ENCODE measurements at places on chromosomes 4 and X. TPM values are rescaled to one million over a fixed set of nuclear protein-coding genes. Genes with fewer than 3 reads are reported as not detected.
A peak's percentile ranks its signal among the peaks of the same experiment; 100 is the strongest.

GRCh38 chr4:165288226-165288625 is 39.2 kb upstream of the MSMO1 start:
- DNase-seq = no peak
- H3K36me3 ChIP-seq = peaks cover 4% of the 10 kb centered on the region
- no peak overlapping the region for H3K27ac ChIP-seq
- no peaks in the 10 kb centered on the region for H3K27me3 ChIP-seq
- no peak overlapping the region for H3K4me3 ChIP-seq

DNA sequence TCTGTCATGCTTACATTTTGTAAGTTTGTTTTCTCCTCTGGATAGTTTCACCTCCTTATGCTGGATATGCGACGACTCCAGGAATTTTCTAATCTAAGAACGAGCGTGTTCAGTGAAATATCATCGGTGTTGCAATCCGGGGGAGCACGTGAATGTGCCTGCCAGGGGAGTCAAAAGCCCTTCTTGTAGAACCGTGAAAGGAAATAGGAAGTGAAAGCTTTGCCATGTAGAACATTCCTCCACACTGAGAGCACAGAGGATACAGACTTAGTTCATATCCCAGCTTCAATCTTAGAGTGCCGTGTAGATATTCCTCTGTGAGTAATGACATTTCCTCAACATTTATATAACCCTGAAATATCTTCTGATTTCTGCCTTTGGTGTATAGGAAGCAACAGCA is 121.2 kb downstream of the VEGFC start:
- no peaks in the 10 kb centered on the region for H3K4me1 ChIP-seq
- no peak overlapping the region for H3K27ac ChIP-seq
- H3K27me3 ChIP-seq = no peaks in the 10 kb centered on the region
- H3K36me3 ChIP-seq = no peaks in the 10 kb centered on the region

DNA sequence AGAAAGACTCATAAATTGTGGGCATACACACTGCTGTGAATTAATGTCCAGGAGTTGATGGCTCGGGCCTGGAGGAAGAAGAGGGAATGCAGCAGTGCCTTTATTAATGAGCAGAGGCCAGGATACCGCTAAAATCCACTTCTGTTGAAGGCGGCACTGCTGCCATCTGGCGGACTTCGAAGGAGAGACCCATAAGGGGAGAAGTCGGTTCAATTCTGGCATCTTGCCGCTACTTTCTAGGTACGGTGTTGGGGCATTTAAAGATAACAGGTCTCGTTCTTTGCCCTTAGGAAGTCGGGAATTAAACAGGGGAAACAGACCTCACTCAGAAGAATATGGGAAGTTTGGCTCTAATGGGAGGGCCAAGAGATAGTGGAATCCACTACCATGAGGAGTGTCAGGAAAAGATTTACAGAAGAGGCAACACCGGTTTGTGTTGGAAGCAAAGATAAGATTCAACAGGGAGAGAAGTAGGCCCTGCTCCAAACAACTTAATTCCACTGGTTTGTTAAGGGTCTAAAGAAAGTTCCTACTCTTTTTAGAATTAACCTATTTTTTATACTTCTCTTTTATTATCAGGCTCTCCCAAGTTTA is 133.6 kb upstream of the GIMD1 start:
- H3K4me3 ChIP-seq = no peak overlapping the region
- no peaks in the 10 kb centered on the region for H3K27me3 ChIP-seq
- H3K36me3 ChIP-seq = no peaks in the 10 kb centered on the region
- no peaks in the 10 kb centered on the region for H3K4me1 ChIP-seq

DNA sequence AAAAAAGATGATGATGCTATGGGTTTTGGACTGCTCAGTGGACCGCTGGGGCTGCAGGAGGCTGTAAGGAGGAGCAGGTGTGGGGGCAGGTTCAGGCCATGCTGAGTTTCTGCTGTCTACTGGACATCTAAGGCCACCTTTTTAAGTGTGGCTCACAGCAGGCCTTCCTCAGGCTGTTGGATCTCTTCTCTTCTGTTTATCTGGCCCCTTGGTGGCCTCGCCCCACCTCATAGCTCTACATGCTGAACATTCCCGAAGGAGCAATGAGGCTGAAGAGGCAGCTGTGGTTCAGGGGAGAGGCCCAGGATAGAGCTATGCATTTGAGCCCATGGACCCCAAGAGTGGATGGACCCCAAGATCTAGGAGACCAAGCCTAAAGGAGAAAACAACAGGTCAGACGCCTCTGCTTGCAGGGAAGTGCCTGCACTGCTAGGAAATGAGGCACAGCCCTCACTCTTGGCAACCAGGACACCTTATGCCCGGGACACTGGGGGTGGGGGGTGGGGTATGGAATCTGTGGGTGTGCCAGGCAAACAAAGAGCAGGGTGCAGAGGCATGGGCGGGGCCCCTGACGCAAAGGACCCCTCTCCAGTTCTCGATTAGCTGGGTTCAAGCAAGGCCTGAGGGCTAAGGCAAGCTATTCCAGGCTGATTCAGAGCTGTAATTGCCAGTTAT is 168.9 kb downstream of the BCOR start:
- H3K36me3 ChIP-seq = no peaks in the 10 kb centered on the region
- H3K4me1 ChIP-seq = no peaks in the 10 kb centered on the region
- no peaks in the 10 kb centered on the region for H3K27me3 ChIP-seq
- H3K4me3 ChIP-seq = no peak overlapping the region
- DNase-seq = no peak

DNA sequence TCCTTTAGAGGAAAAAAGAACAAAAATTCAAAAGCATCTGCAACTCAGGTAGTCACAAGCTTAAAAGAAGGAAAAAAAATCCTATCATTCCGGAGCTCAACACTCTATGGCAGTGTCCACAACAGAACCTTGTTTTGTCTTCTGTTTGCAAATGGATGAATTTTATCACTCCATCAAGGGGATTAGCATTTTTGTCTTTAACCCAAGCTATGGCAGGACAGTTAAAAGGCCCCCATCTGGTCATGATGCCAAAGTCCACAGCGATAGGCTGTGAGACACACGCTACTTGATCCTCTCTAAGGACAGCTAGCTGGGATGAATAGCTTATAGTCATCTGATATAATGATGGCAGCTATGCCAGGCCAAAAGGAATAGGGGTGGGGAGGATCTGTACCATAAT is 16.6 kb downstream of the AMER1 start:
- H3K36me3 ChIP-seq = peaks cover 34% of the 10 kb centered on the region
- no peak for DNase-seq

GRCh38 chr4:183906489-183906738 is 1.3 kb downstream of the STOX2 start:
- H3K4me1 ChIP-seq = peaks cover 43% of the 10 kb centered on the region
- H3K4me3 ChIP-seq = peak overlapping the region; percentile 68
- H3K27me3 ChIP-seq = no peaks in the 10 kb centered on the region
- peak overlapping the region; percentile 39 for H3K27ac ChIP-seq

- peaks cover 50% of the 10 kb centered on the region for H3K27me3 ChIP-seq
- no peak for DNase-seq
- H3K36me3 ChIP-seq = no peaks in the 10 kb centered on the region
- no peaks in the 10 kb centered on the region for H3K4me1 ChIP-seq
These were observed 161.0 kb downstream of the SHOX start for GRCh38 chrX:791479-792034.

DNA sequence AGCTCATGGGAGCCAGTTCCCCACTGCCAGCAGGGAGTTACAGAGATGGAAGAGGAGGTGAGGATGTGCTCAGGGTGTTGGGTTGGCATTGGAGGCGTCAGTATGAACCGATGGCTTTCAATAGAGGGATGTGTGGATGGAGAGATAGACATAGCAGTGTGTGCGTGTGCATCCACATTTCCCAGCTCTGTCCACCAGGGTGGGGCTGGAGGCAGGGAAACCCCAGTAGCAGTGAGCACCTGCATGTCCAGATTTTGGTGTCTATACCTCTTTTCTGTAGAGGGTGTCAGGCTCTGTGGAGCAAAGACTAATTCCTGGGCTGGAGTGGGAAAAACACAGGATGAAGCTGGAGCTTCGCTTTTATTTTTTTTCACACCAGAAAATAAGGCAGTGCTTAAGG is 37.2 kb upstream of the HGFAC start:
- H3K4me1 ChIP-seq = no peaks in the 10 kb centered on the region
- no peaks in the 10 kb centered on the region for H3K36me3 ChIP-seq
- no peaks in the 10 kb centered on the region for H3K27me3 ChIP-seq
- no peak overlapping the region for H3K4me3 ChIP-seq

The UGT2B10 gene
- polyA plus RNA-seq = not detected

- no peaks in the 10 kb centered on the region for H3K27me3 ChIP-seq
- no peaks in the 10 kb centered on the region for H3K36me3 ChIP-seq
- no peaks in the 10 kb centered on the region for H3K4me1 ChIP-seq
- no peak overlapping the region for H3K4me3 ChIP-seq
- H3K27ac ChIP-seq = no peak overlapping the region
These were observed 96.2 kb upstream of the APOOL start for GRCh38 chrX:84907324-84907968.

- no peaks in the 10 kb centered on the region for H3K27me3 ChIP-seq
- DNase-seq = no peak
- H3K36me3 ChIP-seq = no peaks in the 10 kb centered on the region
- H3K4me1 ChIP-seq = no peaks in the 10 kb centered on the region
- H3K4me3 ChIP-seq = no peak overlapping the region
- no peak overlapping the region for H3K27ac ChIP-seq
These were observed 664.3 kb downstream of the RPA4 start for GRCh38 chrX:97547877-97548578.

GRCh38 chr4:13888112-13888511 is 260.6 kb upstream of the BOD1L1 start:
- no peaks in the 10 kb centered on the region for H3K4me1 ChIP-seq
- H3K36me3 ChIP-seq = no peaks in the 10 kb centered on the region
- no peak overlapping the region for H3K27ac ChIP-seq
- no peak overlapping the region for H3K4me3 ChIP-seq

The ARR3 gene
- polyA plus RNA-seq = not detected

The PPP4R3C gene
- not detected for polyA plus RNA-seq

The LGI2 gene
- 0.31 TPM for polyA plus RNA-seq

The HSD17B11 gene
- polyA plus RNA-seq = 14.4 TPM

Data from stomach (tissue), 19 donors.